ENCODE measurements at places on chromosomes 4 and X.

DNA sequence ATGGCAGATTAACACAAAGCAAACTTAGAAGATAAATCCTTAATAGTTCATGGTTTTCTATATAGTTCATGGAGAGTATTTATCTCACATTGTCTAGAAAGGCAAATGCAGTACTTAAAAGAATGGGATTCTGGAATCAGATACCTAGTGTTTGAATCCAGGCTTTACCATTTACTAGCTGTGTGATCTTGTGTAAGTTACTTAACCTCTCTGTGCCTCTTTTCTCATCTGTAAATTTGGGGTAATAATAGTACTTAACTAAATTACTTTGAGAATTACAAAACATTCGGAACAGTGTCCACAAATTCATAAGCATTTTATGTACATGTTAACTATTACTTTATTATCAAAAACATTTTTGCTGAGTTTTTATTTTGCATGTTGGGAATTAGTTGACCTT, 15.8 kb downstream of the MAGEB1 start:
- no peak for DNase-seq

DNA sequence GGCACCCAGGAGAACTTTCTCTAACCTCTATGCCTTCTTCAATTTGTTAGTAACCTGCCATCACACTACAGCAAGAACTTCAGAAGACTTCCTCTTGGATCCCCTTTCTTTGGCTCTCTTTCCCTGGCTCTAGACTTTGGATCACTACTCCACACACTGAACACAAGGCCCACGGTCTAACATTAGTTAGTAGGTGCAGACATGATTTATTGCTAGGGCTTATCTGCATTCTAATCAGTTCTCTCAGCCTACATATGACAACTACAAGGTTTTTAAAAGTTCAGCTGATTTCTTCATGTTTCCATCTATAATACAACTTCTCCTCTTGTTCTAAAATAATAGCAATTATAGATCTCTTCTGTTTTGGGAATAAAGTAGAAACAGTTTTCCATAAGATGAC, 209.1 kb upstream of the ANXA10 start:
- no peak for DNase-seq

- DNase-seq = no peak
Measured at GRCh38 chr4:99998062-99998867, 48.2 kb upstream of the H2AZ1 start.

GRCh38 chr4:152424977-152425376, 110.9 kb downstream of the FBXW7 start:
- no peak for DNase-seq

DNA sequence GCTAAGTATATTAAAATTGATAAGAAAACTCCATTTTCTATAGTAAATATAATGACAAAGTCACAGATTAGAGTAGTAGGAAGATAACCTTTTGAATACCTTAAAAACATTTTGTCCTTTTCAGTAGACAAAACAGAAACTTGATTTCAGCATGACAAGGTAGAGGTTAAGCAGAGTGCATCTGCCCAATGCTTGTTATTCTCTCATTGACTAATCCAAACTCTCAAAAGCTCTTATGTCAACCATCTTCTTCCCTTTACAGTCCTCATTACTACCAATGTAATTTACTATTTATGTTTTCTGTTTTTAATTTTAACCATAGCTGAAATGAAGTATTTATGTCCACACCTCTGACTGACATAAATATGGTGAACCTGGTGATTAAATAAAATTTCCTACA, 11.1 kb downstream of the NIPAL1 start:
- DNase-seq = no peak

DNA sequence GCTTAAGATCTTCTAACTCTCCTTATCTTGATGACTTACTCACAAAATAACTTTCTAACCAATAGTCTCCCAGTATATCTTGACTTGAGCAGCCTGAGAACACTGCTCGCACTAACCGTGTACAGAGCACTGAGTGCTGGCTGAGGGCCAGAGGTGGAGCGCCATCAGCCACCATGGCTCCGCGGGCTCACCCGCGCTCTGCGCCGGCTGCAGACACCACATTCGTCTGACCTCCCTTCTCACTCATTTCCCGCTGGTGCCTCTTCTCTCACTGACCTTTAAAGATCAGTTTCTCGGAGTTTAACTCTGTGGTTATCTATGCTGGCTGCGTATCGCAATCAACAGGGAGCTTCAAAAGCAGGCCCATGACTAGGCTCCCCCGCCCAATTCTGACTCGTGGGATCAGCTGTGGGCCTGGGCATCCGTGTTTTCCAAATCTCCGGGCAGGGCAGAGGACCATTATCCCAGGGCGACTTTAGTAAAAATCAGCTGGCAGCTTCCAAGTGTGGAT, 78.6 kb downstream of the HAUS3 start:
- no peak for DNase-seq

DNA sequence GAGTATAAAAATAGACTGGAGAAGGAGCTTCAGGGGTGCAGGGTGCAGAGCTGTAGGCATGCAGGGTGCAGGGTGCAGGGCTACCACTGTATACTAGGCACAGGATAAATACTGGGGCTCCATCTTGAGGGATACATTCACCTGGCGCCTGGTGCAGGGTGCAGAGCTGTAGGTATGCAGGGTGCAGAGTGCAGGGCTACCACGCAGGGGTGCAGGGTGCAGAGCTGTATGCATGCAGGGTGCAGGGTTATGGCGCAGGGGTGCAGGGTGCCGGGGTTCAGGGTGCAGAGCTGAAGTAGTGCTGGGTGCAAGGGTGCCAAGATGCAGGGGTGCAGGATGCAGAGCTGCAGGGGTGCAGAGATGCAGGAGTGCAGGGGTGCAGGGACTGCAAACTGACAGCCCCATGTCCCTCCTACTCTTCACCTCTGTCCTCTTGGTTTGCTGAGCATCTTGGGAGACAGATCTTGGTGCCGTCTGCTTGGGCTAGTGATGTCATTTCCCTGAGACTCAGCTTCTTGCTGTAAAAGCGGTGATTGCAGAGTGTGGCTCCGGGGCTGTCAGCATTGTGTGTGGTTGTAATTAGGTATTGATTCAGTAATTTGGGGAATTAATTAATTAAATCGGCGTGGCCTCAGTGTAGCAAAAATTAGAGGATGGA, 91.2 kb downstream of the ADRA2C start:
- no peak for DNase-seq

GRCh38 chr4:66943112-66943511, 602.2 kb downstream of the CENPC start:
- DNase-seq = no peak

- no peak for DNase-seq
Measured at GRCh38 chrX:119151051-119151380, 23.4 kb upstream of the KIAA1210 start.

- DNase-seq = no peak
Measured at GRCh38 chr4:55549888-55550287, 3.2 kb upstream of the CLOCK start.

DNA sequence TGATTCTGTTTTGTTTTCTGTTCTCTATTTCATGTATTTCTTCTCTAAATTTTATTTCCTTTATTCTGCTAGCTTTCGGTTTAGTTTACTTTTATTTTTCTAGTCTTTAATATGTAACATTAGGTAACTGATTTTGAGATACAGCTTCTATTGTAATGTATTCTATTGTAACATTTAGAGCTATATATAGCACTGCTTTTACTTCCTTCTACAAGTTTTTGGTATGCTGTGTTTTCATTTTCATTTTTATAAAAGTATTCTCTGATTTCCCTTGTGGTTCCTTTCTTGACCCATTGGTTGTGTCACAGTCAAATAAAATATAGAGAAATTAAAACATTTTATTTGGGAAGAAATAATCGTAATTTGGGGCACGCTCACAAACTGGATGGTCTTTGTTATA, 13.9 kb upstream of the CT47A1 start:
- no peak for DNase-seq

GRCh38 chrX:110450050-110450449, 91.4 kb downstream of the RTL9 start:
- DNase-seq = peak; percentile 8

DNA sequence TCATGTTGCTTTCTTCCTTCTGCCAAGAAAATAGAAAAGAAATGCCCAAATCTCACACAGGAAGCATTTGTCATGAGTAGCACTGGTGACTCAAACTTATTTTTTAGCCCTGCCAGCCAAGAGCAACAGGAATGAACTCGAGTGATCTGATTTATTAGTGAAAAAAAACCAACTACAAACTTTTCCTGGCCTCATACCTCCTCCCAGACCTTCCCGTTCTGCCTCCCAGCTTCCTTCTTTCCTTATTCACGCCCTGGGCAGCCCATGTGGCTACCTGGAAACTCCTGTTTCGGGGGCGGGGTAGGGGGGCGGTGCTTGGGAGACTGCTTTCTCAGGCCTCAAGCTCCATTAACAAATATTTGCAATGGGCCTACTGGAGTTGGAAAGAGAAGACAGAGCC, 178.5 kb downstream of the NHS start:
- no peak for DNase-seq

DNA sequence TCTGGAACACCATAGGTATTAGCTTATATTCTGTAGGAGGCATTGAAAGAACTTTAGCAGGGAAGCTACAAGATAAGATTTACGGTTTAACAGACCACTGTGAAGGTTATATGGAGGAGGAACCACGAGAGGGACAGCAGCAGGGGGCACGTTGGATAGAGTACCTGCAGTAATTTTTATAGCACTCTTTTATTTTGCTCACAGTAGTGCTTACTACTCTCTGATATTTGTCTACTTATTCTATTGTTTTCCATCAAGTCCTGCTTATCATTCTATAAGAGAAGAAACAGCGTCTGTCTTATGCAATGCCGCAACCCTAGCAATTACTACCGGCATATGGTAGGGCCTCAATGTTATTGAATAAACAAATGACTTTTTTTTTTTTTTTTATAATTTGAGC, 122.5 kb downstream of the PCDH7 start:
- DNase-seq = no peak

GRCh38 chrX:70022616-70023015, 27.1 kb downstream of the AWAT2 start:
- DNase-seq = no peak

- DNase-seq = no peak
Measured at GRCh38 chr4:87589531-87589930, 18.8 kb upstream of the DSPP start.

- no peak for DNase-seq
Measured at GRCh38 chr4:40630335-40631021, 814 bp upstream of the RBM47 start.

- DNase-seq = no peak
Measured at GRCh38 chrX:100864657-100865391, 9.3 kb downstream of the NOX1 start.

DNA sequence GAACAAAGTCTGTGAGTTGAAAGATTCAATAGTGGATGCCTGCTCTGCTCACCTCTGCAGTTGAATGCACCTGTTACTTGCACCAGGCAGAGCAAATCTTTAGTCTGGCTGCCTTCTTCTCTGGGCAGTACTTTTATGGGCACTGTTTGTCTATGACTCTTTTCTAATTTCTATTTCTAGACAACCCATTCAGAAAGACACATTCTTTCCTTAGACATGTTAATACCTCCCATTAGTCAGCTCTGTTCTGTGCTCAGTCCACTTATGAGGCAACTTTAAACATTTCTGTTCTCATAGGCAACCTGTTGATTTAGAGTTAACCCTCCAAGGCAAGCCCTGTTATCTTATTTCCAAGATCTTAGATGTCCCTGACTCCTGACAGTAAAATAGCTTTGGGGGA, 108.9 kb downstream of the SYNPO2 start:
- DNase-seq = no peak

All from activated CD4-positive, alpha-beta T cell treated with anti-CD3 and anti-CD28 coated beads for 1 hour (primary cell).